Kidney (tissue), 22 donors: ENCODE measurements at places on chromosomes 3 and 15. TPM values are rescaled to one million over a fixed set of nuclear protein-coding genes. Genes with fewer than 3 reads are reported as not detected.

Gene NR2E3
- total RNA-seq = 0.19 TPM

Gene CHRD
- total RNA-seq = 16.8 TPM

Gene KNG1
- 8.7 TPM for total RNA-seq

- peak overlapping the region; percentile 2 for H3K27ac ChIP-seq
- no peaks in the 10 kb centered on the region for H3K27me3 ChIP-seq
- DNase-seq = peak; percentile 46
- no peaks in the 10 kb centered on the region for H3K4me1 ChIP-seq
- no peak overlapping the region for H3K4me3 ChIP-seq
- no peaks in the 10 kb centered on the region for H3K36me3 ChIP-seq
Measured at GRCh38 chr3:111741181-111741580, 117.9 kb upstream of the PHLDB2 start.

GRCh38 chr3:97950360-97950759 lies 21.9 kb downstream of the RIOX2 start:
- H3K4me3 ChIP-seq = no peak overlapping the region
- no peak overlapping the region for H3K27ac ChIP-seq
- no peaks in the 10 kb centered on the region for H3K4me1 ChIP-seq
- H3K27me3 ChIP-seq = no peaks in the 10 kb centered on the region
- DNase-seq = no peak
